ENCODE measurements at places on chromosomes 11 and 22.
A peak's percentile ranks its signal among the peaks of the same experiment; 100 is the strongest.

- peak; percentile 51 for DNase-seq
These were observed 9.0 kb upstream of the HIKESHI start for GRCh38 chr11:86292912-86293616.

GRCh38 chr11:94459576-94459975 is 34.1 kb downstream of the MRE11 start:
- DNase-seq: no peak

GRCh38 chr11:133636711-133637355 is 104.5 kb upstream of the OPCML start:
- DNase-seq: no peak

DNA sequence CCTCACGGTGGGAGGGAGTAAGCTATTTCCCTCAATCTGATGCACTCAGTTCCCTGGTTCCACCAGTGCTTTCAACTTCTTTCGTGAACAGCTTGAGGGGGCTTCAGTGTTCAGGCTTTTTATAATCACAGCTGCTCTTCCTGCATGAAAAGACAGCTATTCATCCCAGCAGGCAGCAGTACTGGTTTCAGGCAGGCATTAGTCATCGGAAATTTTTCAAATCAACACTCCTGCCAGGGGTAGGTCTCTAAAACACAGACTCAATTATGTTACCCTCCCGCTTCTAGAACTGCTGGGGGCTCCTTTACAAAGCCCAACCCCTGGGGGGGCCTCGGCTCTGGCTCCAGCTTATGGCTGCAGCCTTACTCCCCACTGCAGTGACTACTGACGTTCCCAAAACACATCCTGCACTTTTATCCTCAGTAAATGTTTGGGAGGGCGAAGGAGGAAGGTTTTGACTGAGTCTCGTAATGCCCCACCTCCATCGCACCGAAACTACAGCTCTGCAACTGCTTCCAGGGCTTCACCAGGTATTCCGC is 5.8 kb downstream of the POLDIP3 start:
- DNase-seq: no peak

GRCh38 chr11:2669634-2670469 is 29.9 kb downstream of the KCNQ1OT1 start:
- DNase-seq: no peak

- DNase-seq: peak; percentile 7
These were observed 10.4 kb upstream of the TUB start for GRCh38 chr11:8070417-8071115.

DNA sequence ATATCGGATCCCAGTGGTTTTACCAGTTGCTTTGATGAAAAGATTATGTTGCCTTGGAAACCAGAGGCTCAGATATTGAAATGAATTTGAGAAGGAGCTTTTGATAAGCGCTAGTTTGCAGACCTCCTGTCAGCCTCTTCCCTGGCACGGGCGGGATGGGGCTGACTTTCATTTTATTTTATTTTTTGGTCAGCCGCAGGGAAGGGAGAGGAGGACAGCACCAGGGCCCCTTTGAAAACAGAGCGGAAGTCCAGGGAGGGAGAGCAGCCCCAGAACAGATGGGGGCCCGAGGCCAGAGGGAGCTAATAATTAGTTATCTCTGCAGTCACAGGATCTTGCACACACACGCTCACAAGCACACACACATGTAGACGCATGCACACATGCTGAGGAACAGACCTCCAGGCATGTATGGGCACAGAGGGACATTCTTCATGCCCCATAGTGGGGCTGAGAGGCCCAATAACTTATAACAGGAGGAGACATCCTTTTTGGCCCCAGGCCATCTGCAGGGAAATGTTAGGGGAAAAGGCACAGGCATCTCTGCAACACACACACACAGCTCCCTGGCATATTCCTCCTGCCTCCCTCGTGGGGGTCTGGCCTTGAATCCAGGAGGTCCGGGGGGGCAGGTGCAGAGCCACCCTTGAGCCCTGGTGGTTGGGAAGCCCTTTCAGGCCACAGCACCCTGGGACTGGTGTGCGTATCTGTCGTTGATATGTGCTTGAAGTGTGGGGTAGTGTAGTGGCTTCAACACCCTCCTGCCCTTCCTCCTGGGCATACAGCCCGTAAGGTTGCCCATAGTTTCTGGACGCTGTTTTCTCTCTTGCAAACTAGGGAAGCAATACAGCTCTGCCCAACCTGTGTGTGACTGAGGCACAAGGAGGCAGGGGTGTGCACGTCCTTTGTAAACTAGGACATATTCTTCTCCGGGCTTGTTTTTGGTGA is 117.3 kb downstream of the CEP164 start:
- DNase-seq: no peak

GRCh38 chr22:32226326-32227104 is 21.6 kb upstream of the RFPL2 start:
- DNase-seq: no peak

DNA sequence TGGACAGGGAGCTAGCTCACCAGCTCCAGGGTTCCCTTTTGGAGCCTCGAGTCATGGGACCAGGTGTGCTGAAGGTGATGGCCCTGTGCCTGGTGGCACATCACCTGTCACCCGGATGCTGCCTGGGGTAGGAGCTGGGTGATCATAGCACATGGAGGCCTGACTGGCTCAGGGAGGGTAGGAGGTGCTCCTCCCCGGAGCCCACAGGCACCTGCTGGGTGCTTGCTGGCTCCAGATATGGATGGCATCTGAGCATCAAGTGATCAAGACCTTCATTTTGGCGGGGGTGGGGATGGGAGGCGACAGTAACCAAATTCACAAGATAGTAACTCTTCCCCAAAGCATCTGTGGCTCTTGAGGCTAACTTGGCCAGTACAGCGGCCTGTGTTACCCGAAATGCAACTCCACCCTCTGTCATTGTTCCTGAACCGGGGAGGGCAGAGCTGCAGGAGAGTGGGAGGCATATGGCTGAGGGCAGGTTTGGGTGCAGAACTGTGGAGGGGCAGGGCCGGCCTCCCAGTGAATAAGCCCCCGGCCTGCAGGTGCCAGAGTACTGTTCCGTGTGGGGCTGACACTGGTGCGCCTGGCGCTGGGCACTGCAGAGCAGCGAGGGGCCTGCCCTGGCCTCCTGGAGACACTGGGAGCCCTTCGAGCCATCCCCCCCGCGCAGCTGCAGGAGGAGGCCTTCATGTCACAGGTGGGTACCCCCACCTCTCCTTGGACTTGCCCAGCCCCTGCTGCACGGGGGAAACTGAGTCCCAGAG is 4.7 kb downstream of the TBC1D10C start:
- no peak for DNase-seq

DNA sequence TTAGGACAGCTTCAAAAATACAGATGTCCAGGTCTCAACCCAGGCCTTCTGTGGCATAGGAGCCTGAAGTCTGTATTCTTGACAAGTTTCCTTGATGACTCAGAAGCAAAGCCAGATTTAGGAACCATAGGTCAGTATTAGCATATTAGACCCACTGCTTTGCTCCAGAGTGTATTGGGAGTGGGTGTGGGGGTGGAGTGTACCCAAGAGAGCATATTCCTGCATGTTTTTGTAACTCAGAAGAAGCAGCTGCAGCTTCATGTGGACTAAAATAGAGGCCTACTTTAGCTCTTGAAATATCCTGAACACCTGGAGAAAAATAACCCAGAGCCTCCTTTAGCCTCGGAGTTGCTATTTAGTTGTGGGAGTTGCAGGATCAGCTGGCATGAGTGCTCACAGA is 106.7 kb downstream of the CCDC81 start:
- no peak for DNase-seq

DNA sequence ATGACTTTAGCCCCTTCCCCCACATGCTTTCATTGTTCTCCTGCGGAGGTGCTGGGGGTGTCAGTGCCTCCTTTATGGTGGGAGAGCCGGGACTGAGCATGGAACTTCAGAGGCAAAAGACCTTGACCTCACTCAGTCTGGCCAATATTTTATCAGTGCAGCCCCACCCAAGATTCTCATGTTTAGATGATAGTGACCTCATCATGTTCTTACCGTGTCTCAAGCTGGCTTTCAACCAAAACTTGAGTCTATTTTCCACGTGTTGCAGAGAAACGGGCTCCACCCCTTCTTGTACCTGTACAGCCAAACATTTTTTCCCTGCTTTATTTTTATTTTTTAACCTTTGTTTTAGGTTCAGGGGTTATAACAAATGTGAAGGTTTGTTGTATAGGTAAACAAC is 47.7 kb upstream of the NECTIN1 start:
- DNase-seq: no peak

DNA sequence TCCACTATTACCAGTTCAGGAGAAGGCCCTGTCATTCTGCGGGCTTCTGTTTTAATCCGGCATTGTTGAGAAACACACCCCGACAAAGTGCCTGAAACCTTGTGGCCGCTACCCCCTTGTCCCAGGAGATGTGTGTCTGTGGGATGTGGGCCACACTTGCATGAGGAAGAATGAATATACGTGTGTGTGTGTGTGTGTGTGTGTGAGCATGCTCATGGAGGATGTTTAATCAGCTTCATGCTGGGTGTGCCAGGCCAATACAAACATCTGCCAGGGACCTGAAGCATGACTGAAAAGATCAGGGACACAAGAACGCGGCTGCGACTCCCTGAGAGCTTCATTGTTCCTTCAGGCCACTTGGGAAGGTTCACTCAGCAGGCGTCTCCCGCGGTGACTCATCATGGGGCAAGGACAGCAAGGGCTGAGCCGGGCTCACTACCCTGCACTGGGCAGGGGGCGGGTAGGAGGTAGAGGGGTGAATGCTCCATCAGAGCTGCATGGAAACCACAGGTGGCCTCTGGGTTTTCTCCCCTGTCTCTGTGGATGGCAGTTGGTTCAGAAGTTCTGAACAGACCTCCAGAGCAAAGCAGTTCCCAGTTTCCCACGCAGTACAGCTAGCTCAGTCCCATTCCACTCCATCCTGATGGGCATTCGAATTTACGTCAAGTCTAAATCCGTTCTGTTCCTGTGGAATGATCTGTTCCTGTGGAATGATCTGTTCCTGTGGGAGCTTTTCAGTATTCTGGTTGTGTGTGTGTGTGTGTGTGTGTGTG is 7.0 kb upstream of the MALAT1 start:
- no peak for DNase-seq

DNA sequence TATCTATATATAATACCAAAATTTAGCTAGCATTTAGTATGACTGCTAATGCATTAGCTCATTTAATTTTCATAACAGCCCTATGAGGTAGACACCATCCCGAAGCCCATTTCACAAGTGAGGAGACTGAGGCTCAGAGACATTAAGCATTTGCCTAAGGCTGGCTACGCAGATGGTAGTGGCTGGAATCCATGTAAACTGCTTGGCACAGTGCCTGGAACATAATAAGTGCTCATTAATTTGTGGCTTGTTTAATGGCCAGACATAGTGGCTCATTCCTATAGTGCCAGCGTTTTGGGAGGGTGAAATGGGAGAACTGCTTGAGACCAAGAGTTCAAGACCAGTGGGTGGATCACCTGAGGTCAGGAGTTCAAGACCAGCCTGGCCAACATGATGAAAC is 17.8 kb upstream of the TP53I11 start:
- no peak for DNase-seq

DNA sequence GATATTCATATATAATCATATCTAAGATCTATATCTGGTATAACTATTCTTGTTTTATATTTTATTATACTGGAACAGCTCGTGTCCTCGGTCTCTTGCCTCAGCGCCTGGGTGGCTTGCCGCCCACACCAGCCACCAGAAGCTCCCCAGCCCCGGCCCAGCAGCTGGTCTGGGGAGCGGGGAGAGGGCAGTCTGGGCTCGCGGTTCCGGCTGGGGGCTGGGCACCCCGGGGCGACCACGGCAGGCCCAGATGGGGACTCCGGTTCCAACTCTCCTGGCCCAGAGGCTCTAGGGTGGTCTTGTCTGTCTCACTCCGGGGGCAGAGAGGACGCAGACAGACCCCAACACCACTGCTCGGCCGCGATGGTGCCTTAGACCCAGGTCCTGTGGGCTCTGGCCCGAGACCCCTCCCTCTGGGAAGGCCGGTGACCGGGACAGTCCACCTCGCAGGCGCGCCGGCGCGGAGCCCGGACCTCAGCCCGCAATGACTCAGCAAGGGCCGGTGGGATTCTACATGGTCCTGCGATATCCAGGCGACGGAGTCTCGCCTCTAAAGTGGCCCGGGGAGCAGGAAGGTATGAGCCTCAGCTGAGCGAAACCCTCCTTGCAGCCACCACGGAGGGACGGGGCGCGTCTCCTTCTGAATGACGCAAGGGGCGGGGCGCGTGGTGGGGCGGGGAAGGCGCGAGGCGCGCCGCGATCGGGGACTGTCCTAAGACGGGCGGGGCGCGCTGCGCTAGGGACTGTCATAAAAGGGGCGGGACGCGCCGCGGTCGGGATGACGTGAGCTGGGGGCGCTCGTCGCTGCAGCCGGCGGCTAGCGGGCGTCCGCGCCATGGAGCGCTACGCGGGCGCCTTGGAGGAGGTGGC is at the start of gene DGCR6:
Gene DGCR6, plus strand, starts transcription at position 781 of the 870 bp plus-strand sequence. Its CDS starts 55 bp downstream, at position 836.
- no peak for DNase-seq
